ENCODE measurements at places on chromosomes 1 and 21. TPM values are rescaled to one million over a fixed set of nuclear protein-coding genes. Genes with fewer than 3 reads are reported as not detected.

CHIA gene
- total RNA-seq, result not detected

FCRLA gene
- not detected for total RNA-seq

GPR25 gene
- total RNA-seq, result not detected

CFAP45 gene
- 0.85 TPM for total RNA-seq

CRYAA gene
- total RNA-seq, result not detected

GJB3 gene
- 1.1 TPM for total RNA-seq

AK5 gene
- total RNA-seq, result 2.6 TPM

OR13G1 gene
- total RNA-seq, result not detected

GTF2B gene
- total RNA-seq, result 23.2 TPM

MYBPH gene
- not detected for total RNA-seq

GUCA2A gene
- total RNA-seq, result not detected

GRCh38 chr1:155179112-155180031, 5.7 kb downstream of the TRIM46 start:
- no peak for DNase-seq

DNA sequence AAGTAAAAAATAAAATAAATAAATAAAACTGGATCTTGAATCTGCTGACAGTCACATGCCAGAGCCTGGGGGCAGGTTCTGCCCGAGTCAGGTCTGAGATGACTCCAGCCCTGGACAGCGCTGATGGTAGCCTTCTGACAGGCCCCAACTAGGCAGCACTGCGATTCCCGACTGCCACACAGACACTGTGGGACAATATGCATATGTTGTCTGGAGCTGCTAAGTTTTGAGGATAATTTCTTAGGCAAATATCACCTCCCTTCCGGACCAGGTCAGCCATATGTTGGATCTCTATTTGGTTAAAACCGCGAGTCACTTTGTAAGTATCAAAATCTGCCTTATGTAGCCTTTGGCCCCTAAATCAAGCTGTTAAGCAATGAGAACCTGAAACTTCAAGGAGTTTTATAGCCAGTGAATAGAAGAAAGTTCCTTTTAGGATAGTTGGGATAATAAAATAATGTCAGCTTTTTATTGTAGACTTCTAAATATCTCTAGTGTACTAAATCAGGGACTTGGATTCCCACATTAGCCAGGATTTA, 20.8 kb upstream of the TRIM17 start:
- DNase-seq, result no peak

DNA sequence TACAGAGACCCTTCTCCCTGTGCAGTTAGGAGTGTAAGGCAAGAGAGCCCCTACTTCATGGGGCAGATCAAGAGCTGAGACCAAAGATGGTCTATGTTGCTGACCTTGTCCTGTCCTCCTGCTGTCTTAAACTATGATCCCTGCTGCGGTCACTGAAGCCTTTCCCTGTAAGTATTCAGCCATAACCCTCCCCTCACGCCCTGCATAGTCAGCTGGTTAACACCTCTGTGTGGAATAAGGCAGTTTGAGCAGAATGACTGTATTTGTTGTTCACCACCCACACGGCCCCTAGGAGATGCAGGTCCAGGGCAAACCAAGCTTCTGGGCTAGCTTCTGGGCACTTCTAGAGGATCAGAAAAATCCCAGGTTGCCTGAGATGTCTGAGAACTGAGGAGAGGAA, 356 bp downstream of the TSPAN1 start:
- no peak for DNase-seq

DNA sequence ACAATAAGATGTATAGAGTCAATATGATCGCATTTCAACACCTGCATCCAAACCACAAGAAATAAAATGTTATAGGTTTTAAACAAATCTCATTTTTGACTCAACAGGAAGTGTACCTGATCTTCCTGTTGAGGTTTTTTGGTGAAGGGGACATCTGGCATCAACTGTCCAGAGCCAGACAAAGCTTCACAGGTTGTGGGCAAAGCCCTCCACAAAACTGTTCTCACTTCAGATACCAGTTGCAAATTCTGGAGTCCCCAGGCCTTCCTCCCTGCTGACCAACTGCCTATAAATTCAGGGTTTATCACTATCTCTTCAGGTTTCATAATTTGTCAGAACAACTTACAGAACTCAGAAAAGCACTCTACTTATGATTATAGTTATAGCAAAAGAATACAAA, 326.1 kb upstream of the CAMK1G start:
- no peak for DNase-seq

DNA sequence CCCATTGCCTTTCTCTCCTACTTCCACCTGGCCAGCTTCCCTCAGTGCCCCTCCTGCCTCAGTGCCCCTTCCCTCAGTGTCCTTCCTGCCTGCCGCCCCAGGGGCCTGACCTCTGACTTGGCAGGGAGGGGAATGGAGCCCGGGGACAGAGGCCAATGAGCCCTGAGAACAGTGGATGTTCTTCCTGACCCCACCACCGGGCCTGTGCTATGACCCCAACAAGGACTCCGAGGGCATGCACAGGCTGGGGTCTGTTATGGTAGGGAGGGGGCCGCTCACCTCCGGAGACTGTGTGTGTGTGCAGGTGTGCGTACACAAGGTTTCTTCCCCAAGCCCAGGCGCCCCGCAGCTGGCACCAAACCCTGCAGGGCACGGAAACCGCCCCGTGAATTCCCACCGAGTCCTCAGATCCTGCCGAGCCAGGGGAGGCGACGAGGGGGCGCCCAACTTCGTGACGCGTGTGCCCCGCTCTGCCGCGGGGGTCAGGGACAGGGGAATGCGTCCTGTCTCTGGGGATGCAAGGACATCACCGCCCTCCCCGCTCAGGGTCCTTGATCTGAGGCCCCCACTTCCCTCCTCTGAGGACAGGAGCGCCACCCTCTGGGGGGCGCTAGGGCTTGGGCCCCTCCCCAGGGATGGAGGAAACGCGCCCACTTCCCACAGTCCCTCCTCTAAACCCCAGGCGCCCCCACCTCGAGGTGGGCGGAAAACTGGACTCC, 766 bp downstream of the RAP1GAP start:
- no peak for DNase-seq

GRCh38 chr1:223210788-223211120, 67.7 kb upstream of the TLR5 start:
- no peak for DNase-seq

DNA sequence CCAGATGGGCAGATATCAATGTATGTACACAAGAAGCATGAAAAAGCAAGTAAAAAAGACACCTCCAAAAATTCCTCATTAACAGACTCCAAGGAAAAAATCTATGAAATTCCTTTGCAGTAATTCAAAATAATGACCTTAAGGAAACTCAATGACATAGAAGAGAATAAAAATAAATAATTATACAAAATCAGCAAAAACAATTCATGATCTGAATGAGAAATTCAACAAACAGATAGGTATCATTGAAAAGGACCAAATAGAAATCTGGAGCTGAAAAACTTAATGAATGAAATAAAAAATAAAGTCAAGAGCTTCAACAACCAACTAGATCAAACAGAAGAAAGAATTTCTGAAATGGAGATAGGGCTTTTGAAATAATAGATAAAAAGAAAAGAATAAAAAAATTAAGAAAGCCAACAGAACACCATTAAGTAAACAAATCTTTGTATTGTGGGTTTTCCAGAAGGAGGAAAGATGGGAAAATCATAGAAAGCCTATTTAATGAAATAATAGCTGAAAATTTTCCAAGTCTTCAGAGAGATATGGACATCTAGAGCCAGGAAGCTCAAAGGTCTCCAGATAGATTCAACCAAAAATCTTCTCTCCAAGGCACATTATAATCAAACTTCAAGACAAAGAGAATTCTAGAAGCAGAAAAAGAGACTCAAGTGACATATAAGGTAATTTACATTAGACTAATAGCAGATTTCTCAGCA, 52.0 kb upstream of the KCNK1 start:
- no peak for DNase-seq

- DNase-seq, result no peak
Observed at GRCh38 chr1:150902751-150903150, 15.8 kb downstream of the CTXND2 start.

- no peak for DNase-seq
Observed at GRCh38 chr21:18387994-18388393, 15.6 kb downstream of the TMPRSS15 start.

DNA sequence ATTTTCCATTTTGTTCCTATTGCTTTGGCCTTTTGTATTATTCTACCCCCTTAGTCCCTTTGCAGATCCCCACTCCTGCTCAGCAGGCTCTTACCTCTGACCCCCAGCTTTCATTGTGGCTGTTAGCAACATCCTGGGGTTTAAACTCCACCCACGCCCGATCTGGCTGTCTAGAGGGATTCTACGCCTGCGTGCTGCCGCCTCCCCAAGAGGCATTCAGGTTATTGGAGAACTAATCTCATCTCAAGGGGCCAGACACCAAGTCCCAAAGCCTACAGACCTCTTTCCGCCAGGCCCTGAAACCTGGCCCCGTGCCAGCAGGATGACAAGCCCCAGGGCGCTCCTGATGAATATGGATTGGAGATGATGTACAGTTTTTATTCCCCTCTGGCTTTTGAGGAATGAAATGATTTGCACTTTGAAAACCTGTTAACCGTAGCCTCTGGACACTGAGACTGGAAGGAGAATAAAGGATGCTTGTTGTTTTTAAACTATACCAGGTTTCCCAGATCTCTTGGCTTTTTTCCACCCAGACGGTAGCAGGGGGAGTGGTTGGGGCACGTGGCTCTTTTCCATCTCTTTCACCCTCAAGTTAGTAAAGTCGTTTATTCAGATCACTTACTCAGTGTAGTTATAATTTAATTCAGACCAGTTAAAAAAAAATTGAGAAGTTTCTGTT, 14.5 kb upstream of the IKBKE start:
- no peak for DNase-seq

- no peak for DNase-seq
Observed at GRCh38 chr1:185474440-185475149, 157.6 kb upstream of the IVNS1ABP start.

- no peak for DNase-seq
Observed at GRCh38 chr1:36457691-36458090, 6.5 kb downstream of the MRPS15 start.

DNA sequence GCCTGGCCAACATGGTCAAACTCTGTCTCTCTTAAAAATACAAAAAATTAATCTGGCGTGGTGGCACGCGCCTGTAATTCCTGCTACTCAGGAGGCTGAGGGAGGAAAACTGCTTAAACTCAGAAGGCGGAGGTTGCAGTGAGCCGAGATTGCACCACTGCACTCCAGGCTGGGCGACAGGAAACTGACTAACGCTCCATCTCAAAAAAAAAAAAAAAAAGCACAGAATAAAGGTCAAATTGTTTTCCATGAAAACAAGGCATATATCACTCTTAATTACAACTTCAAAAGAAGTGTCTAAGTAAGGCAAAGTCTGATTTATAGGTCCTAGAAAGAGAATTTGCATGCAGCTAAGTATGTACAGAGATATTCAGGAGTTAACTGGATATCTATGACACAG, 25.6 kb downstream of the EYA3 start:
- DNase-seq, result no peak

- DNase-seq, result no peak
Observed at GRCh38 chr1:8671306-8671917, 146.0 kb downstream of the RERE start.

GRCh38 chr1:59296358-59297256, at the start of gene FGGY:
Gene FGGY, plus strand, starts transcription at chr1:59297094. Its CDS starts 24,456 bp downstream, at chr1:59321550.
- peak; percentile 95 for DNase-seq

- DNase-seq, result no peak
Observed at GRCh38 chr1:243550276-243550675, 294.4 kb downstream of the SDCCAG8 start.
